Activated T-cell treated with anti-CD3 and anti-CD28 coated beads for 4 hours (primary cell): ENCODE measurements at places on chromosomes 2 and 18.

DNA sequence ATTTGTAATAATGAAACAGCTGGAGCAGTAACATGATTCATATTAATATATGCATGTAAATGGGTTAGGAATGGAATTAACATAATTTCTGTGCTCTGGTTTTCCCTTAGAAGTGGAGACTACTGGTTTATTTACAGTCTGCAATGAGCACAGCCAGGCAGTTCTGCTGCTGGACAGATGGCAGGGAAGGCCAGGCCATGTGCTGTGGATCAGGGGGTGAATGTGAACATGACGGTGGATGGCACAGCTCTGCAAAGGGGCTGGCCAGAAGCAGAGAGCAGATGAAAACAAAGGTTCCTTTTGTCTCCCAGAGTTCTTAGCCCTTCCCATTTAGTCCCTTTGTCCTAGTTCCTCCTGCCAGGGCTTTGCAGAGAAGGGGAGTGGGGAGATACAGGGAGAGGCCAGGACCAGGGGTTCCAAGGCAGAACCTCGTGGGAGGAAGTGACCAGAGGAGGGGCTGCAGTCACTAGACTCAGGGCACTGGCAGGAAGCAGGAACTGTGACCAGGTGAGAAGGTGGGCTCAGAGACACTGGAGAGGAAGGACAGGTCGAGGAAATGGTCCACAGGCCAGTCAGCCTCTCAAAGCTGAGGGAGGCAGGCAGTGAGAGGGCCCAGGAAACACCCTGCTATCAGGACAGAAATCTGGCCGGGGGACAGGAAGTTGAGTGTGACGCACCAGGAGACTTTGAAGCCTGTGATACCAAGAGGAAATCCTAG is 112.9 kb upstream of the ATP8B1 start:
- no peak for DNase-seq

DNA sequence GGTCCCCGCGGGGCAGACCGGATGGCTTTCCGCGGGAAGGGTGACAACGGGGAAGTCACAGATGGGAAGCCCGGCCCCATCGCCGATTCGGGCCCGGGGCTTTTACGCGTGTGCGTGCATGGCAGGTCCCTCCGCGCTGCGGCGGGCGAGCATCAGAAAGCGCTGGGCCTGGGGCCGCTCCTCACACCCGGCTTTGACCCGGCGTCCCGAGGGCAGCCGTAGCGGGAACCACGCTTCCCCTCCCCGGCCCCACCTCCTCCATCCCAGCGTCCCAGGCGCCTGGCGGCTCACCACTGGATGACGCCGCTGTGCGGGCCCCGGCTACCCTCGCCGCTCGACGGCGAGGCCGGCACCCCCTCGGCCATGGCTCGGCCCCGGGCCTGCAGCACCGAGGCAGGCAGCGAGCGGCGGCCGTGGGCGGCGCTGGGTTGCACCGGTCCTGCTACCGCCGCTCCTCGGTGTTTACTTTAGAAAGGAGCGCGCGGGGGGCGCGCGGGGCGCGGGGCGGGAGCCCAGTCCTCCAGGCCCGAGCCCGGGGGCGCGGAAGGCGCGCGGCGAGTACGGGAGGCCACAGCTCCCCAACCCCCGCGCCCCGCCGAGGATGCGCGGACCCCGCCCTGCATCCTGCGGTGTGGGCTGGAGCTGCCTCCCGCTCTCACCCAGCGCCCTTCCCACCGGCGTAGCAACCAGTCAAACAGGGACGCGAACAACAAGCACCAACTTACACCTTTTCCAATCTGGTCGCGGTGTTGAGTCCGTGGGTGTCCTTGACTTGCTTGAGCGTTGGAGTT is 806 bp downstream of the RFX8 start:
- no peak for DNase-seq

- DNase-seq: no peak
These were observed 8.6 kb downstream of the PLEKHB2 start for GRCh38 chr2:131113566-131114227.

DNA sequence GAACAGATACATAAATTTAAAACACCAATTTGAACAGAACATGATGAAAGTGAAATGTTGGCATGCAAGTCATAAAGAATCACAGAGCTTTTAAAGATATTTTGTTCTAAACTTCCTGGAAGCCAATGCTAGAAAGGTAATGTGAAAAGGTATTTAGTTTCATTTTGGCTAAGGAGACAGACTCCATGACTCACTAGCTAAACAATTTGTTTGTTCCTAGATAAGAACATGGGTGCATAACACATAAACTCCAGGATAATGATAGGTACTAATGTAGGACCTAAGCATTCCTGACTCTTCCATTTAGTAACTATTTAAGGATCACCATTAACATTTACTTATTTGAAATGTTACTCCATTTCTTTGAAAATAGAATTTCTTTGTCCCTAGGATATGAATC is 292.5 kb upstream of the CNTNAP5 start:
- no peak for DNase-seq

DNA sequence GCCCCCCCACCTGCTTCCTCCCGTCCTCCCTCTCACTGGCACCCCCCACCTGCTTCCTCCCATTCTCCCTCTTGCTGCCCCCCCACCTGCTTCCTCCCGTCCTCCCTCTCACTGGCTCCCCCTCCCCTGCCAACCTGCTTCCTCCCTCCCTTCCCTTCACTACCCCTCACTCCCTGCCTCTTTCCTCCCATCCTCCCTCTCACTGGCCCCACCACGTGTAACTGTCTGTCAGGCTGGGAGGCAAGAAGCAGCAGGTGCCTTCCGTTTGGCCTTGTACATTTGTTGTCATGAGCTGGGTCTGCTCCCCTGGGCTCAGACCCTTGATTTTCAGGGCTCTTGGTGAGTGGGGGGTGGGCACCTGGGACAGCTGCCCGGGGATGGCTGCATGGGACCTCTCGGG is 19.1 kb downstream of the RTP5 start:
- no peak for DNase-seq

- DNase-seq: no peak
These were observed 6.3 kb downstream of the RAB12 start for GRCh38 chr18:8615397-8616027.

DNA sequence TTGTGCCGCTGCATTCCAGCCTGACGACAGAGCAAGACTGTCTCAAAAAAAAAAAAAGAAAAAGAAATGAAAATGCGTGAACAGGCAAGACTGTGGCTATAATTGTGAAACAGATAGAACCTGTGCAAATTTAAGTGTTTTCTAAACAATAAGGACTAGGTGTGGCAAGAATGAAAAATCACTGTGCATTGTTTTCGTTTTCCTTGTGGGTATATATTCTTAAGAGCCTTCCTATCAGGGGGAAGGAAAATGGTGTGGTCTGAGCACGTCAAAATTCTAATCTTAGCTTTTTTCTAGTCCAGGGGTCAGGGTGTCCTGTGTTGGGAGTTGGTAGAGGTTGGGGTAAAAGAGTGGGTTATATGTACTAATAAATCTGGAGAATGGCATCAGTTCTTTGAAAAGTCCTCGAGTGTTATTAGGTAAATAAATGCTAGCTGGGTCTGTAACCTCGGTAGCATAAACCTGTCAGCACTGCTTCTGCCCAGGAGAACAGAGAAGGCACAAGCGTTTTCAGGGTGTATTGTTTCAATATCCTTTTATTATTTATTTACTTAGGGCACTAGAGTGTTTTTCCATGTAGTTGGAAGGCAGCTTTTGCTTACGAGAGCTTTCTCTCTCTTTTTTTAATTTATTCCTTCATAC is 11.6 kb downstream of the ATP6V1C2 start:
- DNase-seq: no peak

- DNase-seq: no peak
These were observed 161.6 kb downstream of the LDLRAD4 start for GRCh38 chr18:13379930-13380690.

GRCh38 chr2:190860985-190861680 is 19.5 kb upstream of the GLS start:
- DNase-seq: no peak

- no peak for DNase-seq
These were observed 61.7 kb downstream of the PRKCE start for GRCh38 chr2:45713136-45713535.

- no peak for DNase-seq
These were observed 133.5 kb upstream of the HAAO start for GRCh38 chr2:42925742-42926433.

GRCh38 chr2:51782921-51783765 is 751.2 kb upstream of the NRXN1 start:
- DNase-seq: no peak

GRCh38 chr2:96225016-96225533 is 16.4 kb upstream of the STARD7 start:
- DNase-seq: no peak

- DNase-seq: no peak
These were observed 4.2 kb upstream of the IL1R1 start for GRCh38 chr2:102138331-102138730.

DNA sequence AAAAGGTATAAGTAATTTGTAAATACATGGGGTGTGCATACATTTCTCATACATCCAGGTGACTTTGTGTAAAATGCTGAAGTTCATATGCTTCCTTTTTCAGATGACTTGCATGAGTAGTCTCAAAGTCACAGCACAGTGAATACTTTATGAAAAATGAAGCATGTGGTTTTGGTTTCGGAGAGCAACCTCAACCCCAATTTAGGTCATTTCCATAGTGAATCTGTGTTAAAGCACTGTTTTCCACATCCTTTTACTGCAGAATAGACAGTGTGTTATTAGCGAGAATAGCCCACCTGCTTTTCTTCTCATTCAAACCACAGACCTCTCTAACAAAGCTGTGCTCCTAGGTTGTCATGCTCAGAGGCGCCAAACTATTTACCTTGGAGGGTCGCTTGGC is 204.4 kb upstream of the RASGRP3 start:
- DNase-seq: no peak

DNA sequence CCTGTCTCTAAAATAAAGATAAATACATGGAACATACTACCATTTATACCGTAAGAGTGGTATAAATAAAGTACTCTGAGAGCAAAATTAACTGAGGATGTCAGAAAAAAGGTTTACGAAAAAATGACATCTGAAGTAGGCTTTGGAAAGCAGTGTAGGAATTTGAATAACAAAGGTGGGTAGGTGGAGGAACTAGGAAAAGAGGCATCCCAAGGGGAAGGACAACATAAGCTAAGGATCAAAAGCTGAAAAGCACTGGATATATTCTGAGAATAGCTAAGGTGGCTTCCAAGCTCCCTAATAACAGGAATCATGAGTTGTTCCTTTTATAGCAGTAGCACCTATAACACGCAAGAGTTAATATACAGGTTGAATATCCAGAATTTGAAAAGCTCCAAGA is 91.3 kb downstream of the BAZ2B start:
- DNase-seq: no peak

DNA sequence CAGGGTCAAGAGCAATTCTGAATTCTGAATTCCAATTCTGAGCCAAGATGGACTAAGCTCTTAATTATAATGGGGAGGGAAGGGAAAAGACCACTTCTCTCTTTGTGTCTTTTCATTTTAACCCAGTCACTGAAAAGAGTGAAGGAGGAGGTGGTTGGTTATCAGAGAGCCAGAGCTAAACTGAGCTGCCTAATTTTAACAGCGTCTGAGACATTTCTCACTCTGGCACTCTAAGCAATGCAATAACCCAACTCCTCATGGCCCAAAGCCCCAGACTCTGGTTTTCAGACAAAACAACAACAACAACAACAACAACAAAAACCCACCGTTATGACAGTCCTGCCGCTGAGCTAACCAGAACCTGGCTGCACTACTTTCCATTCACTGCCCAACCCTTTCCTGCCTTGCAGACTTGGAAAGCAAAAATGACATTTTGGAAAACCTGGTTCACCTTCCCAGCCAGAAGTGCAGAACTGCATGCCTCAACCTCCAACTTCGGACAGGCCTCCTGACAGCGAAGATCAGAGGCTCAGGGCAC is 1.0 kb downstream of the CHST10 start:
- no peak for DNase-seq

- DNase-seq: peak; percentile 38
These were observed 13.3 kb upstream of the RAB17 start for GRCh38 chr2:237603718-237604362.

GRCh38 chr18:35999925-36000324 is 27.4 kb downstream of the RMP24 start:
- DNase-seq: no peak

DNA sequence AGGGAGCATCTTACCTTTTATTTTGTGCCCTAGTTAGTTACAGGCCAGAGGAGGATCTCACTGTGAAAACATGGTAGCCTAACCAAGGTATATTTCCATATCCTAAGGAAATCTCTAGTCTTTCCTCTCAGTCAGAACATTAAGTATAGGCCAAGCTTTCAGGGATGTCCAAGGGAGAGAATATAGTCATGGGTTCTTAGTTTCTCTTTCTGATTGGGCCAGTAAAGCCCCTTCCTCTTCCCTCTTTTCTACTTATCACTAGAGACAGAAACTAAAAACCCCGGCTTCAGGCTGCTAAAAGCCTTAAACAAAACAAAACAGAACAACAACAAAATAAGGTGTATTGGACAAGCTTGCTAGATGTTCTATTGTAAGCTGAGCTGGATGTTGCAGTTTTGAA is 44.3 kb upstream of the TNFRSF11A start:
- no peak for DNase-seq

- DNase-seq: no peak
These were observed 27.5 kb upstream of the FAM237A start for GRCh38 chr2:206614811-206615210.

DNA sequence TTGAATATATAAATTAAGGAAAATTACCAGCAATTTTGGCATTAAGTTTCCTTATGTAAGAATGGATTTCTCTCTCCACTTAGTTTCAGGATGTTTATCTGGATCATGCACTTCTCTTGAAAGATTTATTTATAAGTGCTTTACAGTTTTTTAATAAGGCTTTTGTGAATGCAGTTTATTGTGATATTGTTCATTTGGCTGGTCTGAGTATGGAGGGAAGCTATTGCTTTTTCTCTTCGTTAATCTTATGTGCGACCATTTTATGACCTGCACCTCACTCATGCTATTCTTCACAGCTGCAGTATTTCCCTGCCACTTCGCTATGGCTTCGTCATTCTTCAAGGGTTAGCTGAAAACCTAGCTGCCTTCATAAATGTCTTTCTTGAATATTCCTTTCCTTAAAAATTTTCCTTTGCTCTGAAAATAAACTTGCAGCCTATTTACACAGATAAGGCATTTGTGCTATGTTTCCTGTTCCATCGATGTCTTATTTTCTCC is 233.4 kb downstream of the SOCS6 start:
- no peak for DNase-seq

- DNase-seq: no peak
These were observed 27.2 kb downstream of the TNS1 start for GRCh38 chr2:217975626-217976025.

DNA sequence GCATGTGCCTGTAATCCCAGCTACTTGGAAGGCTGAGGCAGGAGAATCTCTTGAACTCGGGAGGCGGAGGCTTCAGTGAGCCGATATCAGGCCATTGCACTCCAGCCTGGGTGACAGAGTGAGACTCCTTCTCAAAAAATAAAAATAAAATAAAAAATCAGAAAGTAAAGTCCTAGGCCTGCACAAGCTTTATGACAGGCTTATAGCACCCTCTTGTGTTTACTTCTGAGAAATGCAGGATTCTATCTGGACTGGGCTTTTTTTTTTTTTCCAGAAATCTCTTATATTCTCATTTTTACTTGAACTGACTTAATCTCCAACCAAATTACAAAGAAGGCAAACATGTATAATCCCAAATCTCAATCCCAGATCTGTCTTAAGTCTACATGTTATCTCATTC is 26.1 kb upstream of the REG3G start:
- no peak for DNase-seq
